ENCODE measurements at places on chromosomes 7 and 10.

DNA sequence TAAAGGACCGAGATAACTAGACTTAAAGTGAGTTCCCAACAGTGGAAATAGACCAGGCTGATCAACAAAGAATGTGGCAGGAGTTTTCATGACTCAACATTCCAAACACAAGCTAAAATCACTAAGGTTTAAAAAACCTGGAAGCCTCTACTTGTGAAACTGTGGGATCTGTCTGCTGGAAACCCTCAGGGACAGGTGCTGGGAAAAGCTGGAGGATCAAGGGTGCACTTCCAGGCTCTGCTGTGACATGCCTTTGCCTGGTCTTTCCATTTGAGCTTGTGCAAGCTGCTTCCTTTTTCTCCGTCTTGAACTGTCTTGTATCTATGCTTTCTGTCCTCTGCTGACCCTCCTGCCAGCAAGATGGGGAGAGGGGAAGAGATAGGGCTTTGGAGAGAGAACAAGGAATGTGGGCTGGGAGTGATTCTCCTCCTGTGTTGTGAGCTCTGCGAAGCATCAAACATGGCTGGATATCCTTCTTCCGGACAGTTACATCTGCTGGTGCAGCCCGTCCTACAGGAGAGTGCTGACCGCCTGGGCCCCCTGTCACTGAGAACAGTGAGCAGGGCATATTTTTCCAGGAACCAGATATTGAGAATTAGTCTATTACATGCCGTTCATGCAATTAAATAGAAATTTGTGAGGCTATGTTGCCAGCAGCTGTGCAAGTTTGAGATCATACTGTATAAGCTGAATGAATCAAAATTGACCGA lies 25.5 kb downstream of the ARHGAP22 start:
- no peak for DNase-seq

DNA sequence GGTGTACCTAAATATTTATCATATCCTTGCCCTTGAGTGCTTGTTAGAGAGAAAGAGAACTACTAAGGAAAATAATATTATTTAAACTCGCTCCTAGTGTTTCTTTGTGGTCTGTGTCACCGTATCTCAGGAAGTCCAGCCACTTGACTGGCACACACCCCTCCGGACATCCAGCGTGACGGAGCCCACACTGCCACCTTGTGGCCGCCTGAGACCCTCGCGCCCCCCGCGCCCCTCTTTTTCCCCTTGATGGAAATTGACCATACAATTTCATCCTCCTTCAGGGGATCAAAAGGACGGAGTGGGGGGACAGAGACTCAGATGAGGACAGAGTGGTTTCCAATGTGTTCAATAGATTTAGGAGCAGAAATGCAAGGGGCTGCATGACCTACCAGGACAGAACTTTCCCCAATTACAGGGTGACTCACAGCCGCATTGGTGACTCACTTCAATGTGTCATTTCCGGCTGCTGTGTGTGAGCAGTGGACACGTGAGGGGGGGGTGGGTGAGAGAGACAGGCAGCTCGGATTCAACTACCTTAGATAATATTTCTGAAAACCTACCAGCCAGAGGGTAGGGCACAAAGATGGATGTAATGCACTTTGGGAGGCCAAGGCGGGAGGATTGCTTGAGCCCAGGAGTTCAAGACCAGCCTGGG lies 11.4 kb downstream of the SERPINE1 start:
- DNase-seq: peak; percentile 94

- DNase-seq: no peak
Observed at GRCh38 chr7:2873146-2873545, 29.0 kb upstream of the GNA12 start.

DNA sequence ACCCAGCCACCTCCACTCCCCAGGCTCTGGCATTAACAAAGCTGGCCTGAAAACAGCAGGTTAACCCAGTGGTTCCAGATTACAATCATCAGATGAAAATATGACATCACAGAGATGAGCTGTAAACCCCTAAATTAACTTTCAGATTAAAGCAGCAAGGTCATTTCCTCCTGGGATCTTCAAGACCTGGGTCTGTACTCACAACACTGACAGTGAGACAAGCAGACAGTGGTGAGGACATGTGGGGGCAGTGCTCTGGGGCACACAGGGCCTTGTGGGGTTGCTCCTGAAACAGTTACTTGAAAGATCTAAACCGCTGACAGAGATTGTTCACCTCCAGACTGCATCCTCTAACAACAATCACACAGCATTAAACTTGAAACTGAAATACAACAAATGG lies 134.1 kb downstream of the ZNF438 start:
- DNase-seq: no peak

DNA sequence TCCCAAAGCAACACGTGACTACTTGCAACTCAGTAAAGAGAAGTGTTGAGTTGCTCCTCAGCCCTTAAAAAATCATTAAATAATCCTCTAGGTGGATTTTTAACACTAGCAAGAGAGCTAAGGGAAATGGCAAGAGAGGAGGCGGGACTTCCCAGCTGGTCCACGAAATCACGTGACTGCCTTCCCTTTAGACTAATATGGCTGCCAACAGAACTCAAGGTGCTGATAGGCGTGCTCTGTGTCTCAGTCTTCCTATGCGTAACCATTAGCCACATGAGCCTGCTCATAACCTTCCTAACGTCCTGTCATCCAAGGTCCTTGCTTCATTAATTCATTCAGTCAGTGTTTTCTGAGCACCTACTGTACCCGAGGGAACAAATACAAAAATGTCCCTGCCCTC lies 66.0 kb downstream of the RSU1 start:
- DNase-seq: no peak

DNA sequence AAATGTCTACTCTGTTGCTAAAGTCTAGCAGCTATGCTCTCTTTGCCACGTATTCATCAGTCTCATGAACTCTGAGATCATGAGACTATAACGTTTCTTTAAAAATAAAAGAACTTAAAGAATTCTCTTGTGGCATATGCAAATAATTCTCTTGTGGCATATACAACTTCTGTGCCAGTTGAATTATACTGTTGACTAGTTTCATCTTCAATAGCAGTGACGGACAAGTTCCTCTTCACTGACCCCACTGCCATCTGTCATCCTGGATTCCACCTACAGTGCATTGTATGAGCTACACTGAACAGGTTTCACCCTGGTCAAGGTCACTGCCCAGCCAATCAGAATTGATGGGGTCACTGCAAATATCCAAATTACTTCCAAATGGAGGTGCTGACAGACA lies 88.2 kb downstream of the CD36 start:
- peak; percentile 42 for DNase-seq

DNA sequence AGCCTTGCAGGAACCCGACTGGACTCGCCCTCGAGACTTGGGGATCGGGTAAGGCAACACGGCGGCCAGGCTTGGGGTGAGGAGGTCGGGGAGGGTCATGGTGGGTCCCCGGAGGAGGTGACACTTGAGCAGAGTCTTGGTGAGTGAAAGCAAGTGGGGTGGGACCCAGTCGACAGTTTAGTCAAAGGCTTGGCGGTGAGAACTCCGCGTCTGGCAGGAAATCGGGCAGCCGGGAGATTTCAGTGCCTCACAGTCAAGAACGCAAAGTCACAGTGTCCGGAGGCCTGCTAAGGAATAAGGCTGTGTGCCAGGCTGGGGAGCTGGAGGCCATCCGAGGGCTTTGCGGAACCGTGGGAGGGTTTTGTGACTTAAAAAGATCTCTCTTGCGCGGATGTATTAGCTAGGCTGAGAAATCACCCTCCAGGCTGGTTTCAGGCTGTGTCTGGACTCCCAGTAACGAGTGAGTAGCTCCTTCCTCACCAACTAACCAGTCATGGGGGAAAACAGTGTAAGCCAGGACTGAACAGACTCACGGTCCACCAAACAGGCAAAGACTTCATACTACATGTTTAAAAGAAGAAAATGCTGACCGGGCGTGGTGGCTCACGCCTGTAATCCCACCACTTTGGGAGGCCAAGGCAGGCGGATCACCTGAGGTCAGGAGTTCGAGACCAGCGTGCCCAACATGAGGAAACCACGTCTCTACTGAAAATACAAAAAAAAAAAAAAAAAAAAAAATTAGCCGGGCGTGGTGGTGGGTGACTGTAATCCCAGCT lies 613 bp downstream of the AP5Z1 start:
- DNase-seq: peak; percentile 58

GRCh38 chr7:80890426-80891258 lies 28.2 kb downstream of the SEMA3C start:
- DNase-seq: no peak

DNA sequence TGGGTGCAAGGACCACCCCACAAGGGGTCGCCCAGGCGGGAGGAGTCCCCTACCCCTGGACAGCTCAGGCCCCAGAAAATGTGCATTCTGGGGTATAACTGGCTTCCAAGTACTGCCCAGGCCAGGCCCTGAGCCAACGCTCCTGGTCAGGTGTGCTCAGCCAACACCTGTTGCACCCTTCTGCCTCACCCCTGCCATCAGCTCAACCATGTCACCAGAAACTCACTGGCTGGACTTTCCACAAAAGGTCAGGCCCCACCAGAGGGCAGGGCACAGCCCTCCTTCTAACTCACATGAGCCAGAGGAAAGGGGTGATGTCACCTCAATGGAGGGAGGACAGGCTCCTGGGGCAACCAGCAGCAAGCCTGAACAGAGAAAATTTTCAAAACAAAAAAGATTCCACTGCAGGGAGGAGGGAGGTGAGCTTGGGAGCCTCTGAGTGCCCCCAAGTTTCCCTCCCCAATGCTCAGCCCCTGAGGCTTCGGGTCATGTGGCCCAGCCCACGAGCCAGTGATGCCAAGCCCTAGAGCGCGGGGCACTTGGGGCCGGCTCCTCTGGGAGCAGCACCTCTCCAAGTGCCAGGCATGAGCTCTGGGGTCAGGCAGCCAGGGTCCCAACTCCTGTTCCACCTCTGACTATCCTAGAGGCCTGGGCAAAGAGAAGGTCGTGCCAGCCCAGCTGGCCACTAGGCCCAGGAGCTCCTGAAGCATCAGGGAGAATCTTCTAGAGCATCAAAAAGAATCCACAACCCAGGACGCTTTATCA lies 2.2 kb downstream of the OGDHL start:
- no peak for DNase-seq

GRCh38 chr7:81662531-81662930 lies 107.3 kb downstream of the HGF start:
- DNase-seq: no peak

DNA sequence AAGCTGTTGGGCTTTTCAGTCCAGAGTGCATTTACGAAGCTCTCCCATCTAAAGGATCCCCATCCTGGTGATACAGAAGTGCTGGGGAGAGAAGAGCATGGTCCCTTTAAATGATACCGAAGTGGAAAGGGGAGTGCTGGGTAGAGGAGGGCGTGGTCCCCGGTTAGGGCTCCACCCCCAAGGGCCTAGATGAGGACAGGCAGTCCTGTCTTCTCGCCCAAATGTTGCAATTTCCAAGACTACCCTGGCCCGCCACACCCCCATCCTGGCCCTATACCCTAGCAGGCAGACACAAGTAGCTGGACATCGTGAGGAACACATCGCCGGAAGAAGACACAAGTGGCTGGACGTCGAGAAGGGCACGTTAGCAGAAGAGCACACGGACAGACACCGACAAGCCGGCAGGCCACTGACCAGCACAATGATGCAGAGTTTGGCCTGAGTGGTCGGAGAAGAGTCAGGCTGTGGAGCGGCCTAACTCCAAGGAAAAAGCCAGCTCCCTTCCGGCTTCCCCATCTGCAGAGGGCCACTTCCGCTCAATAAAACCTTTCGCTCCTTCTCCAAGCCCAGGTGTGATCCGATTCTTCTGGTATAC lies 439.5 kb upstream of the NRP1 start:
- no peak for DNase-seq

GRCh38 chr10:33381451-33382215 lies 47.2 kb upstream of the NRP1 start:
- DNase-seq: peak; percentile 54

- DNase-seq: no peak
Observed at GRCh38 chr7:31211281-31211680, 129.2 kb downstream of the NEUROD6 start.

- no peak for DNase-seq
Observed at GRCh38 chr10:109895095-109895818, 28.1 kb downstream of the XPNPEP1 start.

DNA sequence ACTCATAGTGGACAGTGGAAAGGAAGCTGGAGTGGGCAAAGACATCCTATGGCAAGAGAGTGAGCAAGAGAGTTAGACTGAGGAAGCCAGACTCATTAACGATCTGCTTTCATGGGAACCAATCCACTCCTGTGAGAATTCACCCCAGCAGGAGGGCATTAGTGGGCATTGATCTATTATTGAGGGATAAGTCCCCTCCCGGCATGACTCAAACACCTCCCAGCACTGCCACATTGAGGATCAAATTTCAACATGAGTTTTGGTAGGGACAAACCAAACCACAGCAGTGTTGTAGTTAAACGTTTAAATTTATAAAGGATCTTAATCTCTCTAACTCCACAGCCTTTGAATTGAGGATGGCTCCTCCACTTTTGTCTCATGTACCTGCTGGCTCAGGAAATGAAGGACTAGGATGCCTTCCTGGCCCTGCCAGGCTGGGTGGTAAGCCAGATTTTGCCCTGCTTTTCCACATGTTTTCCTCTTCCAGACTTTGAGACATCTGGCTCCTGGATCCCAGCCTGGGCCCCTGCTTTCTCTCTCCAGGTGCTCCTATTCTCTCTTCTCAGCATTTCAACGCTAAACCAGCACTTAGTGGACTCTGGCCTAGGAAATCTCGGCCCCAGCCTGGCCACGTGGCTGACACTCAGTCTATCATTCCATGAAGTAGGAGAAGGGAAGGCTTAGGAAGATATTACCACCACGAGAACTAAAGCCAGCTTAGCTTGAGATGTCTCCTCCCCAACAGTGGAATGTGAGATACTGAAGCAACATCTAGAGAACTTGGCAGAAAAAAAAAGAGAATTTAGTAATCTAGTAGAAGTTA lies 96.5 kb upstream of the PIP4K2A start:
- DNase-seq: no peak

DNA sequence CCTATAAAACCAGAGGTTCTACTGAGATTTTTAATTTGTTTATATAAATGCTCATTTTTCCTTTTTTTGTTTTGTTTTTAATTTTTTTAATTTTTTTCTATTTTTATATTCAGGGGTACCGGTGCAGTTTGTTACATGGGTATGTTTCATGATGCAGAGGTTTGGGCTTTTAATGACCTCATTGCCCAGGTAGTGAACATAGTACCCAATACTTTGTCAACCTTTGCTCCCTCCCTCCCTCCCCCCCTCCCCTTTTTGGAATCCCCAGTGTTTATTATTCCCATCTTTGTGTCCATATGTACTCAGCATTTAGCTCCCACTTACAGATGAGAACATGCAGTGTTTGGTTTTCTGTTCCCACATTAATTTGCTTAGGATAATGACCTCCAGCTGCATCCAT lies 94.4 kb upstream of the NEBL start:
- DNase-seq: no peak

GRCh38 chr10:125340903-125341302 lies 180.5 kb upstream of the CTBP2 start:
- peak; percentile 4 for DNase-seq

GRCh38 chr10:78916227-78916626 lies 152.5 kb upstream of the ZMIZ1 start:
- DNase-seq: no peak

GRCh38 chr7:37421861-37422500 lies 26.7 kb downstream of the ELMO1 start:
- DNase-seq: no peak

- DNase-seq: peak; percentile 49
Observed at GRCh38 chr7:47601119-47601880, 19.4 kb upstream of the TNS3 start.

GRCh38 chr7:44114586-44115310 lies 8.6 kb downstream of the POLD2 start:
- DNase-seq: no peak

All from inflammatory macrophage treated with lipopolysaccharide for 1 hour (primary cell).